Muscle of leg (tissue), 16 donors: ENCODE measurements at places on chromosomes 6 and 20. TPM values are rescaled to one million over a fixed set of nuclear protein-coding genes. Genes with fewer than 3 reads are reported as not detected.

DNA sequence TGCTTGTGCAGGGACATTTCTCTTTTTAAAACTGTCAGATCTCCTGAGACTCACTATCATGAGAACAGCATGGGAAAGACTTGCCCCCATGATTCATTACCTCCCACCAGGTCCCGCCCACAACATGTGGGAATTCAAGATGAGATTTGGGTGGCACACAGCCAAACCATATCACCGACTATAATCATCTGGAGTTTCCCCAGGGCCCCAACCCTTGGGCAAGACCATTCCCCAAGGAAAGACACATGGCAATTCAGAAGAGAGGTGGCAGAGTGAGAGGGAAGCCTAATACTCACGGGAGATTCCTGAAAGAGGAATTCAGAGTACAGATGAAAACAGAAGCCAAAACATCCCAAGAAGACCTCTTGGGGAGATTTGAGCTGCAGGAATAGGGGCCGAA lies 291.0 kb upstream of the PLCB4 start:
- no peaks in the 10 kb centered on the region for H3K27me3 ChIP-seq
- no peaks in the 10 kb centered on the region for H3K36me3 ChIP-seq
- DNase-seq = no peak
- no peak overlapping the region for H3K27ac ChIP-seq

DNA sequence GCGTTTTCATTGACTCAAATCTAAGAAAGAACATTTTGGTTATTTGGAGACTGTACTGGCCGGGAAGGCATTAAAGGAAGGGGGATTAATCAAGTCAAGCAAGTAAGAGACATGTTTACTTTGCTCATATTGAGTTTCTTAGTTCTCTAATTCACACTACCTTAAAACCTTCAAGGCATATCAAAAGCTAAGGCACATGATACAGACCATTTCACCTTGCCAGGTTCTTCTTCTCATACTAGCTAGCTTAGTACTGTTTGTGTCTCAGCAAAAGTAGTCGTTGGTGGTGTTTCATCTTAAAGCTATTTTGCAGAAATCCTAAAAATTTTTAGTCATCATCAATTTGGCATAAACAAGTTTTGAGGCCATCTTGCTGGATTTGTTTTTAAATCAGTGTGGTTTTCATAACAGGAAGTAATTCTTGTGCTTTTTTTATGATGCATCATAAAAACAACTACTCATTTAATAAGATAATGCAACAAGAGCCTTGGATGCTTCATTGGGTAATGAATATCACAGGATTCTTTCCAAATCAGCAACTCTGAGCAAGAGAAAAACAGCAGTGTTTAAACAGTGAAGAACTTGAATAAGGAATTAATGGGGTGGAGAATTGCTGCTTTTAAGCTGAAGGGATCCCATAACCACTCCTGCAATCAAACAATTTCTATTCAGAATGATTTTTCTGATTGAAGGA lies 425.3 kb downstream of the EPM2A start:
- no peaks in the 10 kb centered on the region for H3K36me3 ChIP-seq
- H3K4me3 ChIP-seq = no peak overlapping the region
- no peak for DNase-seq
- no peak overlapping the region for H3K27ac ChIP-seq
- no peaks in the 10 kb centered on the region for H3K4me1 ChIP-seq

- no peaks in the 10 kb centered on the region for H3K27me3 ChIP-seq
- peak overlapping the region; percentile 96 for H3K27ac ChIP-seq
- peak overlapping the region; percentile 77 for H3K4me3 ChIP-seq
- H3K36me3 ChIP-seq = peaks cover 20% of the 10 kb centered on the region
These were observed 728 bp upstream of the TRIM39 start for GRCh38 chr6:30325873-30326525.

DNA sequence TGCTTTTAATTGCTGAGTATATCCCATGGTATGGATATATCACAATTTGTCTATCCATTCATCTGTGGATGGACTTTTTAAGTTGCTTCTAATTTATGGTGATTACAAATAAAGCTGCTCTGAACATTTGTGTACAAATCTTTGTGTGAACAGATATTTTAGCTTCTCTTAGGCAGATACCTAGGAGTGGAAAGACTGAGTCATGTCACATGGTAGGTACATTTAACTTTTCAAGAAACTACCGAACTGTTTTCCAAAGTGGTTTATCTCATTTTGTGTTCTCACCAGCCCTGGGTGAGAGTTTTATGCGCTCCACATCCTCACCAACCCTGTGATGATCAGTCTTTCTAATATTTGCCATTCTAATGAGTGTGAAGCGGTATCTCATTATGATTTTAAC lies 31.0 kb upstream of the ZNFX1 start:
- H3K4me1 ChIP-seq = no peaks in the 10 kb centered on the region
- no peak for DNase-seq
- H3K36me3 ChIP-seq = no peaks in the 10 kb centered on the region
- H3K27me3 ChIP-seq = no peaks in the 10 kb centered on the region
- no peak overlapping the region for H3K27ac ChIP-seq

- no peak for DNase-seq
- H3K36me3 ChIP-seq = no peaks in the 10 kb centered on the region
- H3K27me3 ChIP-seq = no peaks in the 10 kb centered on the region
- no peak overlapping the region for H3K4me3 ChIP-seq
These were observed 1044.7 kb downstream of the GRIK2 start for GRCh38 chr6:102438171-102438570.

GRCh38 chr6:167699141-167699931 lies 127.4 kb upstream of the AFDN start:
- no peak overlapping the region for H3K4me3 ChIP-seq
- peak overlapping the region; percentile 91 for H3K27ac ChIP-seq
- H3K36me3 ChIP-seq = no peaks in the 10 kb centered on the region
- no peaks in the 10 kb centered on the region for H3K27me3 ChIP-seq

- peak overlapping the region; percentile 14 for H3K27ac ChIP-seq
- peak overlapping the region; percentile 37 for H3K4me3 ChIP-seq
- H3K27me3 ChIP-seq = peaks cover 60% of the 10 kb centered on the region
- peaks cover 25% of the 10 kb centered on the region for H3K4me1 ChIP-seq
- H3K36me3 ChIP-seq = no peaks in the 10 kb centered on the region
- DNase-seq = peak; percentile 74
These were observed 91.3 kb upstream of the PRDM1 start for GRCh38 chr6:105994591-105995390.

- H3K27ac ChIP-seq = peak overlapping the region; percentile 60
- H3K4me3 ChIP-seq = no peak overlapping the region
- peak; percentile 46 for DNase-seq
- H3K4me1 ChIP-seq = no peaks in the 10 kb centered on the region
These were observed 63.0 kb upstream of the KIF25 start for GRCh38 chr6:167934426-167934864.

GRCh38 chr6:166640342-166641043 lies 13.4 kb upstream of the RPS6KA2 start:
- H3K27ac ChIP-seq = peak overlapping the region; percentile 76
- DNase-seq = no peak
- no peaks in the 10 kb centered on the region for H3K36me3 ChIP-seq
- H3K4me1 ChIP-seq = peaks cover 25% of the 10 kb centered on the region

GRCh38 chr6:139409026-139409425 lies 34.6 kb upstream of the CITED2 start:
- H3K27me3 ChIP-seq = no peaks in the 10 kb centered on the region
- DNase-seq = no peak
- no peak overlapping the region for H3K4me3 ChIP-seq
- H3K36me3 ChIP-seq = no peaks in the 10 kb centered on the region
- H3K27ac ChIP-seq = no peak overlapping the region

GRCh38 chr6:137967689-137968454 lies 100.8 kb downstream of the TNFAIP3 start:
- no peaks in the 10 kb centered on the region for H3K4me1 ChIP-seq
- no peaks in the 10 kb centered on the region for H3K27me3 ChIP-seq
- no peak overlapping the region for H3K27ac ChIP-seq

DNA sequence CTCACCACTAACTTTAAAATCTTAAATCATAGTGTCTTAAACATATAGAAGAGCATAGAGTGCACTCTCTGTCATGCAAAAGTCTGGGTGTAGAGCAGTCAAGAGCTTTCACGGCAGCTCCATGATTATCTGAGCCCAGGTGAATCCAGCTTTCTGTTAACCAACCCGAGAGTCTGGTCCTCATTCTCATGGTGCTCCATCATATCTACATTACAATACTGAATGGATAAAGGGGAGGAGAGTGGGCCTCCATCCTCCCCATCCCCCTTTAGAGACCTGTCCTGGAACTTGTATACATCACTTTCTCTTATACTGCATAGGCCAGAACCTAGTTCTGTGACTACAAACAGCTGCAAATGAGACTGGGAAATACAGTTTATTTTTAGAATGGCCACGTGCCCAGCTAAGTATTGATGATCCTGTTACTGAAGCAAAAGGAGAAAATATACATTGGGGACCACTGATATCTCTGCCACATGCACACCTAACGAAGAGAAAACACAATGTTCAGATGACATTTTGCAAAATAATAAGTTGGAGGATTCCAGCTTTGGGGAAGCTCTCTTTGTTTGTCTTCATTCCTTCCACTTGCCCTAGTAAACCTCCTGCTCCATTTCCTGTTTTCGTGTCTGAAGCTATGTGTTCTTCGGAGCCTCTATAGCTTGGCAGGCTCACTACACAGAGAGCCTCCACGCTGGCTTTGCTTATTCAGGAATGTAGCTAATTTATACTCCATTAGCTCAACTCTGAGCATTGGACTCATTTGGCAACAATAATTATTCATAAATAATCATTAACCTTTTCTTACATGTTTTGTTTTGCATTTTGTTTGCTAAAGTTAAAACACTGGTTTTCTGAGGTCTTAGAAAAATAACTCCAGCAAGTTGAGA lies 110.1 kb downstream of the IYD start:
- no peaks in the 10 kb centered on the region for H3K27me3 ChIP-seq
- H3K4me3 ChIP-seq = no peak overlapping the region
- no peaks in the 10 kb centered on the region for H3K36me3 ChIP-seq
- peak overlapping the region; percentile 77 for H3K27ac ChIP-seq
- peaks cover 4% of the 10 kb centered on the region for H3K4me1 ChIP-seq
- peak; percentile 95 for DNase-seq

DNA sequence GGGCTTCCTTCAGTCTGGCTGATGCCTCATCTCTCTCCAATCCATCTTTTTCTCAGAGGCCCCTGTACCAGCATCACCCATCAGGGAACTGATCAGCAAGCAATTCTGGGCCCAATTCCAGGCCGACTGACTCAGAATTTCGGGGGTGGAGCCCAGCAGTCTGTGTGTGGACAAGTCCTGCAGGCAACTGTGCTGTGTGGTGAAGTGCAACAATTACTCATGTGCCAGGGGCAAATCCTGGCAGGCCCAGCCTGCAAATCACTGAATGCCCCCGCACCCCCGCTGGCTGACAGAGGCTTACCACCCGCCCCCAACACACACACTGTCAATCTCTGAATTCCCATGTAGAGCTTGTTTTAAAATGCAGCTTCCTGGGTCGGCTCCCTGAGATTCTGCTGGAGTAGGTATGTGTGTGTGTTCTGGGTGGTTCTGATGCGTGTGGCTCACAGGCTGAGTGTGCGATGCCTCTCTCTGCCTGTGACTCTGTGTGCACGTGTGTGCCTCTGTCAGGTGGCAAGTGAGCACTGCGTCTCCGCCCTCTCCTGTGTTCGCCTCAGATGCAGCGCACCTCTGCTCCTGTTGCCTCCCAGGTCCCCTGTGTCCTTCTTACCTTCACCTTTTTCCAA lies 45.4 kb downstream of the SSR1 start:
- peak; percentile 46 for DNase-seq
- H3K4me1 ChIP-seq = peaks cover 20% of the 10 kb centered on the region
- H3K36me3 ChIP-seq = no peaks in the 10 kb centered on the region
- no peaks in the 10 kb centered on the region for H3K27me3 ChIP-seq

GRCh38 chr6:4852938-4853337 lies 76.7 kb downstream of the CDYL start:
- H3K27ac ChIP-seq = no peak overlapping the region
- DNase-seq = no peak
- no peaks in the 10 kb centered on the region for H3K4me1 ChIP-seq
- H3K36me3 ChIP-seq = no peaks in the 10 kb centered on the region
- no peaks in the 10 kb centered on the region for H3K27me3 ChIP-seq

DNA sequence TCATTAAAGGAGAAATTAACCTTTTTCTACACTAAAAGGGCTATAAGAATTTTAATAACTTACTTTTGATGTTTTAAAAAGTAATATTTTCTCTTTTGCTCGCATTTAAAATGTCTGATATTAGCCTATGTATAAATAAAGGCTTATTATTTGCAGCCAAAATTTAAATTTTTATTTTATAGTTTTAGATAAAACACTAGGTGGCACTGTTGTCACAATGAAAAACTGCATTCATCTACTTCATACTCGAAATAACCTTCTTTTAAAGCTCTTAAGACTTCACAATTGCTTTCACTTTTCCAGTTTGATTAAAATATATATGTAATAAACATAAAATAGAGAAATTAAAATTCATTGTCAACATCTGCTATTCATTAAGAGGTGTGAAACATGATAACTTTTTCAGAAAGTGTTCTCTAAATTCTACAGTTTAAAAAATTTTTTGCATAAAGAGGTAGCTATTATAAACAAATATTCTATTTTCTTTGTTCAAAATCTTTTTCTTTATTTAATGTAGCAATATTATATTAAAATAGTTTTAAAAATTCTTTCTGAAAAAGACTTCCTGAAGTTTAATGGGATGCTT lies 78.8 kb upstream of the DEFB112 start:
- no peaks in the 10 kb centered on the region for H3K36me3 ChIP-seq
- no peaks in the 10 kb centered on the region for H3K4me1 ChIP-seq
- H3K27ac ChIP-seq = no peak overlapping the region
- H3K4me3 ChIP-seq = no peak overlapping the region
- no peaks in the 10 kb centered on the region for H3K27me3 ChIP-seq

- DNase-seq = no peak
- no peaks in the 10 kb centered on the region for H3K27me3 ChIP-seq
- no peak overlapping the region for H3K27ac ChIP-seq
- no peaks in the 10 kb centered on the region for H3K4me1 ChIP-seq
- no peaks in the 10 kb centered on the region for H3K36me3 ChIP-seq
These were observed 1092.0 kb downstream of the GRIK2 start for GRCh38 chr6:102485480-102485879.

GRCh38 chr6:12222405-12223366 lies 67.5 kb upstream of the EDN1 start:
- H3K4me3 ChIP-seq = no peak overlapping the region
- no peaks in the 10 kb centered on the region for H3K36me3 ChIP-seq
- no peak overlapping the region for H3K27ac ChIP-seq
- no peak for DNase-seq
- no peaks in the 10 kb centered on the region for H3K27me3 ChIP-seq

DNA sequence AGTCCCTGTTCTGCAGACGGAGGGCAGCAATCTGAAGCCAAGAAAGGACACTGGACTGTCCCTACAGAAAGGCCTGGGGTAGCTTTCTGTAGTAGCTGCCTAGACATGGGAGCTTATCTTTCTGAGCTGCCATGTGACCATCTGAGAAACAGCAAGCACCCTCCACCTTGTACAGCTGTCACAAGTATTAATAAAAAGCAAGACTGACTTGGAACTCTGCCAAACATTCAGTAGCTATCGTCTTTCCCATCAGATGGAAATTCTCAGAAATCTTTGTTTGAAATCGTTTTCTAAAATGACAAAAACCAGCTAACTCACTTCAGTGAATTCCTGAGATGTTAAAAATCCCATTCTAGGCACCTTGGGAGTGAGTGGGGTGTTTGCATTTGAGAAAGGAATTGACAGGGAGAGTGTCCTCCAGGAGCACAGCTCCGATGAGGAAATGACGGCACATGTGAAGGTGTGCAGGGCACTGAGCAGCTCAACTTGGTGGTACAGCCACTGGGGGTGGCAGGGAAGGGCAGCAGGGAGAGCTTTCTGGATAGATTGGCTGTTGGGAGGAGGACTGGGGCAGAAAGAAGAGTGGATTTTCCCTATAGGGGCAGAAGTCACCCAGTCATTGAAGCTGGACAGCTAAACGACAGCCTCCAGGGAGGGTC lies 24.5 kb downstream of the ACSS1 start:
- H3K4me1 ChIP-seq = peaks cover 46% of the 10 kb centered on the region
- DNase-seq = no peak
- H3K27ac ChIP-seq = peak overlapping the region; percentile 55

ANKEF1 gene
- 1.2 TPM for polyA plus RNA-seq

BPI gene
- 1.3 TPM for polyA plus RNA-seq

TRAPPC3L gene
- 0.18 TPM for polyA plus RNA-seq

SLC24A3 gene
- 21.0 TPM for polyA plus RNA-seq

HLA-A gene
- polyA plus RNA-seq = 105 TPM

RAD21L1 gene
- not detected for polyA plus RNA-seq
